CD8-positive, alpha-beta memory T cell (primary cell): ENCODE measurements at places on chromosomes 3 and 15.

- H3K4me1 ChIP-seq: no peaks in the 10 kb centered on the region
- peaks cover 4% of the 10 kb centered on the region for H3K36me3 ChIP-seq
- no peak for DNase-seq
- H3K27me3 ChIP-seq: no peaks in the 10 kb centered on the region
- H3K4me3 ChIP-seq: no peak overlapping the region
Measured at GRCh38 chr3:31615071-31615875, 82.5 kb downstream of the STT3B start.

GRCh38 chr15:46921891-46922290 lies 795.4 kb upstream of the SEMA6D start:
- H3K4me3 ChIP-seq: no peak overlapping the region
- H3K27me3 ChIP-seq: no peaks in the 10 kb centered on the region

DNA sequence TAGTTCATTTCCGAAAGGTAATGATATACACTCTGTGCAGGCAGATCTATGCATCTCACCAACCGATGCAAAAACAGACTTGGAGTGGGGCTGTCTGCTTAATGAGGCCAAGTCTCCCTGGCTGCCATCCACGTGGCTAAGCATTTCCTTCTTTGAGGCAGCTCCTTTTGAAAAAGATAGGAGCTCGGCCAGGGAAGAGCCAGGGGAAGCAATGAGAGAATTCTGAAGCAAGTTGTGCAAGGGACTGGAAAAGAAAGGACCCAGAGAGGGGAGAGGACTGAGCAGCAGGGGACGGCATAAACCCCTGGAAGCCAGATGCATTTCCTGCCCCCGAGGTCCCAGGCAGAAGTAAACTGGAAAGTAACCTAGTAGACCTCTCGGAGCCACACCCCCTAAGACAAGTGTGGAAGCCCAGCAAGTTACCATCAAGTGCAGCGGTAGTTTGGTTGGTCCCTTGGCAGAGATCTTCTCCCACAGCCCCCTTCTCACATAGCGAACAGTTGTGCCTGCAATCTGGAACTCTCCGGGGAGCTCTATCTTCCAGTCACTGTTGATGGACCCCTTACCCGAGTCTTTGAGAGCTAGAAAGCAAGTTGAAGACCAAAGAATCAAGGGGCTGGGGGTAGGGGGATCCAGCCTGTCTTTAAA lies 288.2 kb downstream of the ADAMTS17 start:
- no peaks in the 10 kb centered on the region for H3K4me1 ChIP-seq
- H3K4me3 ChIP-seq: no peak overlapping the region
- no peaks in the 10 kb centered on the region for H3K27me3 ChIP-seq
- DNase-seq: no peak

DNA sequence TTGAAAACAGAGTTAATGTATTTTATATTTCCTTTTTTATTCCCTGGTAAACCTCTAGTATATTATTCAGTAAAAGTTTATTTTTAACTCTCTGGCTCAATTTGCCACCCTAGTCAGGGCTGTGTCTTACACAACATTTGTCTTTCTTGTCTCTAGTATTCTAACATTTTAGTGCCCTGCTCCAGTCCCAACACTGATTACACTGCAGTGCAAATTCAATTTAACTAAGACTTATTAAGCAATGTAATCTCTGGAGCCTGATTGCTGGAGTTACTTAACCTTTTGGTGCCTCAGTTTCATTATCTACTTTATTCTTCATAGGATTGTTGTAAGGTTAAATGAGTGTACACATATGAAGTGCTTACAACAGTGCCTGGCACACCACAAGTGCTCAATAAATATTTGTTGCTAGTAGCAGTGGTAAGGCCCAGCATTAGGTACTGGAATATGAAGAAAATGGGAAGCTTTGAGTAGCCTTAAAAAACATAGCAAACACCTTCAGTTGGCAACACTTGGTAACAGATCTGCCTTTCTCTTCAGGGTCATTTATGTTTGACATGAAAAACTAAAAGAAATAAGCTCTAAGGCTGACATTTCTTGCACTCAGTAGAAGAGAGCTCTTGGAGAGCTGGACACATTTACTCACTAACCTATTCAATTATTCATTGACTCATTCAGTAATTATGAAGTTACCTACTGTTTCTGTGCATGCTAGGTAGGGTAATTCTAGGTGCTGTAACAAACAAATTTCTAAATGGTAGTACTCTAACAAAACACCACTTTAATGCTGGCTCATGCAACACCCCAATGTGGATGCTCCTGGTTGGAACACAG lies 364.5 kb upstream of the EPHA3 start:
- no peaks in the 10 kb centered on the region for H3K36me3 ChIP-seq
- H3K27me3 ChIP-seq: no peaks in the 10 kb centered on the region
- no peak overlapping the region for H3K4me3 ChIP-seq
- no peaks in the 10 kb centered on the region for H3K4me1 ChIP-seq
- no peak for DNase-seq
- H3K27ac ChIP-seq: no peak overlapping the region

GRCh38 chr3:157145606-157146322 lies 14.2 kb downstream of the CCNL1 start:
- H3K4me3 ChIP-seq: no peak overlapping the region
- no peak for DNase-seq
- H3K27ac ChIP-seq: no peak overlapping the region
- no peaks in the 10 kb centered on the region for H3K4me1 ChIP-seq
- H3K27me3 ChIP-seq: no peaks in the 10 kb centered on the region
